NCI-H526 treated with DMSO at 0.1 percent for 48 hours (cell line): ENCODE measurements at places on chromosomes 12 and 14.

- no peak for DNase-seq
These were observed 30.6 kb downstream of the HCAR2 start for GRCh38 chr12:122672515-122672914.

DNA sequence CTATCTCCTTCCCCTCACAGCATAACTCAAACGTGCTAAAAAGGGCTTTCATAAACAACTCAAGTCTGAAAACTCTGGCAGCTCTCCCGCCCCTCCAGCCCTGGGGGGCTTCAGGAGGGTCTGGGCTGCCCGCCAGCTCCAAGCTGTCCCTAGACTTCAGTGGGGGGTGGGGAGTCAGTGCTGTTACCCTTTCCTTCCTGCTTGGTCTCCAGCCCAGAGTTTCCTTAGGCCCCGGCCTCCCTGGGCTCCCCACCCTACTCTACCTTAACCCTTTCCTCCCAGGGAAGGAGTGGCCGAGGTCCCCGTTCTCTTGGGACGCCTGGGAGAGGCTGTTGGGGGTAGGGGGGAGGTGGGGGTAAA is 530 bp upstream of the NYNRIN start:
- no peak for DNase-seq

DNA sequence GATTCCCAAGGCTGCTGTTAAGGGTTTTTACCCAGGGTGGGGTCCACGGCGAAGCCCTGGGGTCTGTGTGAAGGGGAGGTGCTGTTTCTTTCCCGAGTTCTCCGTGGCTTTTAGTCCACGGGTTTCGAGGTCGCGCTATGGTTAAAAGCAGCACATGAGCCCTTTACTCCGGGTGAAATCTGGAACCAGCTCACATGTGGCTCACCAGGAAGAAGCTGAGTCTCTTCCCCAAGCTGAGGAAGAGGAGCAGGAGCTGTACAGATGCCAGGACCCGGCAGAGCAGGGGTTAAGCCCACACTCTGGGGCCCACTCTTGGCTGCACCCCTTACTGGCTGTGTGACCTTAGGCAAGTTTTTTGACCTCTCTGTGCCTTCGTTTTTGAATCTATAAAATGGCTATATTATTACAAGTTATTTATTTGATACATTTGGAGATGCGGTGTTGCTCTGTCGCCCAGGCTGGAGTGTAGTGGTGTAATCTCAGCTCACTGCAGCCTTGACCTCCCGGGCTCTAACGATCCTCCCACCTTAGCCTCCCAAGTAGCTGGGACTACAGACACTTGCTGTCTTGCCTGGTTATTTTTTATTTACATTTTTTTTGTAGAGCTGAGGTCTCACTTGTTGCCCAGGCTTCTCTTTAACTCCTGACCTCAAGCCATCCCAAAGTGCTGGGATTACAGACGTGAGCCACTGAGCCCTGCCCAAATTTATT is 266.3 kb downstream of the AACS start:
- no peak for DNase-seq

DNA sequence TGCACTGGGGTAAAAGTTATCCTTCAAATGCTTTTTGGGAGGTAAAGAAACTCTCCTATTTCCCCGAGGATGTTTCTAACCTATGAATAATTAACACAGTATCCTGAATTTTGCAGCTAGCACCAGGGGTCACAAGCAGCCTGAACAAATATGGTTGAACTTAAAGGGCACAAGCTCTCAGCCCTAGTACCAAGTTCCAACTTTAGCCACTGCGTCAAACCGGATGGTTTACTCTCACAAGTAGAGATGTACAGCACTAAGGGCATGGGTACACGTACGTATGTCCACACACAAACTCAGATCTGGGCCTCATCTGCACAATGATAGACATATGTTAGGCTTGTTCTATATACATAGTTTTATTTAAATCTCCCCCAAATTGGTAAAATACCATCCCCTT is 4.7 kb downstream of the CCDC88C start:
- DNase-seq, result no peak

- no peak for DNase-seq
These were observed 11.7 kb upstream of the SIVA1 start for GRCh38 chr14:104741108-104741802.
